Dermis lymphatic vessel endothelial cell (primary cell): ENCODE measurements at places on chromosomes 16 and 17. TPM values are rescaled to one million over a fixed set of nuclear protein-coding genes. Genes with fewer than 3 reads are reported as not detected.

The OTOP2 gene
- not detected in 2 replicates for total RNA-seq

The CCDC144A gene
- 1.1 and 1.4 TPM in 2 replicates for total RNA-seq

The ASB16 gene
- not detected in 2 replicates for total RNA-seq

The OSGIN1 gene
- 0.69 and 1.2 TPM in 2 replicates for total RNA-seq

The CSF3 gene
- 0.09 TPM in 1 of 2 replicates, not detected in the other for total RNA-seq

The HOXB6 gene
- total RNA-seq = 1.7 and 4.8 TPM in 2 replicates

The MILR1 gene
- 0.52 and 0.76 TPM in 2 replicates for total RNA-seq

The KRT40 gene
- not detected in 2 replicates for total RNA-seq

The HAGH gene
- 41.3 and 78.7 TPM in 2 replicates for total RNA-seq

The ITGB4 gene
- 25.7 and 65.7 TPM in 2 replicates for total RNA-seq

The TNP2 gene
- not detected in 2 replicates for total RNA-seq

The DLG4 gene
- total RNA-seq = 7.0 and 7.2 TPM in 2 replicates

The GPRC5B gene
- total RNA-seq = 37.6 and 55.0 TPM in 2 replicates

The NKD1 gene
- total RNA-seq = under 0.01 TPM in 1 of 2 replicates, not detected in the other

The EFNB3 gene
- 0.33 and 0.52 TPM in 2 replicates for total RNA-seq

The SLC9A5 gene
- total RNA-seq = 0.33 and 0.34 TPM in 2 replicates

The TBC1D3D gene
- 0.09 and 0.11 TPM in 2 replicates for total RNA-seq

The SLC38A8 gene
- total RNA-seq = not detected in 2 replicates

The KDM8 gene
- 2.0 and 2.3 TPM in 2 replicates for total RNA-seq

The HNF1B gene
- total RNA-seq = not detected in 2 replicates

The DPEP2NB gene
- 0.09 and 0.11 TPM in 2 replicates for total RNA-seq

The TMEM208 gene
- 25.7 and 27.7 TPM in 2 replicates for total RNA-seq

The DLX3 gene
- total RNA-seq = not detected in 2 replicates

The CDRT4 gene
- 1.2 and 1.5 TPM in 2 replicates for total RNA-seq

The PRDM7 gene
- total RNA-seq = not detected in 2 replicates

The C17orf67 gene
- total RNA-seq = 3.1 and 6.0 TPM in 2 replicates

The JPH3 gene
- total RNA-seq = 0.43 and 1.5 TPM in 2 replicates

The KRT28 gene
- not detected in 2 replicates for total RNA-seq

The DHRS11 gene
- 5.0 and 8.1 TPM in 2 replicates for total RNA-seq

The PLK1 gene
- 3.7 and 4.7 TPM in 2 replicates for total RNA-seq

The SLC6A2 gene
- total RNA-seq = 0.11 TPM in 1 of 2 replicates, not detected in the other

The REXO5 gene
- total RNA-seq = 2.2 and 3.7 TPM in 2 replicates

The KRTAP4-9 gene
- not detected in 2 replicates for total RNA-seq

The MEIOC gene
- total RNA-seq = not detected in 2 replicates

The CDT1 gene
- 0.77 and 0.98 TPM in 2 replicates for total RNA-seq

The INCA1 gene
- total RNA-seq = 0.52 and 0.54 TPM in 2 replicates

The PDPK1 gene
- 14.1 and 14.9 TPM in 2 replicates for total RNA-seq

The P2RX5 gene
- 0.11 and 0.17 TPM in 2 replicates for total RNA-seq

The MYH1 gene
- total RNA-seq = under 0.01 TPM in 1 of 2 replicates, not detected in the other

The KCNG4 gene
- not detected in 2 replicates for total RNA-seq

The CTRB2 gene
- total RNA-seq = not detected in 2 replicates

The HOXB2 gene
- 0.09 and 0.76 TPM in 2 replicates for total RNA-seq

The HBA2 gene
- total RNA-seq = not detected in 2 replicates

The CACNG5 gene
- not detected in 2 replicates for total RNA-seq

The SERPINF2 gene
- total RNA-seq = 0.09 TPM in 1 of 2 replicates, not detected in the other

The C17orf50 gene
- not detected in 2 replicates for total RNA-seq

The OTOA gene
- total RNA-seq = under 0.01 and 0.09 TPM in 2 replicates

The NOTUM gene
- total RNA-seq = under 0.01 TPM in 1 of 2 replicates, not detected in the other

The DUSP14 gene
- total RNA-seq = 17.5 and 17.7 TPM in 2 replicates

The ZNF75A gene
- total RNA-seq = 18.1 and 19.0 TPM in 2 replicates

The GCGR gene
- total RNA-seq = not detected in 2 replicates
